ENCODE measurements at places on chromosomes 1 and 21.
A peak's percentile ranks its signal among the peaks of the same experiment; 100 is the strongest.

DNA sequence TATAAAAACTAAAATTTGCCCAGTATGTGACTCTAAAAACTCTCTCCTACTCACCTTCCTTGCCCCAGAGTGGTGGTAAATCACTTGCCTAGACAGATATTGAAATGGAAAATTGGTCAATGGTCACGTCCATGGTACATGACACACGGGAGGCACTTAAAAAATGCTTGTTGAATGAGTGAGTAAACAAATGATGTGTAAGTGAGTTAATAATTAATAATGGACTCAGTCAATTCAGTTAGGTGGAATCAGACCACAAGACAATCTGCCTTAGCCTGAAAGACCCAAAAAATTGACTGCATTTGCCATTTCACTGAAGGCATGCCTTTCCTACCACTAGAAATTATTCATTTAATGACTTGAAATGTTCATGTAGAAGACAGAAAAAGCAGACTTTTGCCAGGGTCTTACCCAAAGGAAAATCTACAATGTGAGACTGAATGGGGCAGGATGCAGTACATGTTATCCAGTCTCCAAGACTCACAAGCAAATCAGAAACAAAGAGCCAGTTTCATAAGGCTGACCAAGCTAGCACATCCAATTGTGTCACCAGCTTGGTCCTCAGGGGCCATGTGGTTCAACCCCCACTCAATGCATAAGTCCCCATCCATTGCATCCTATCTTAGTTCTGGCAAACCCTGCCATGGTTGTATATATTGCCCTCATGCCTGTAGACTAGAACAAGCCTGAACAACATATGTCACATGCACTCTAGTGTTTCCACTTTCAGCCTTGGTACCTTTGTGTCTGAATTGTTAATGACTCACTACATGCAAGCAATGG lies 73.6 kb downstream of the TBX15 start:
- no peak for DNase-seq

GRCh38 chr1:118266436-118266835 lies 81.4 kb upstream of the SPAG17 start:
- no peak for DNase-seq

DNA sequence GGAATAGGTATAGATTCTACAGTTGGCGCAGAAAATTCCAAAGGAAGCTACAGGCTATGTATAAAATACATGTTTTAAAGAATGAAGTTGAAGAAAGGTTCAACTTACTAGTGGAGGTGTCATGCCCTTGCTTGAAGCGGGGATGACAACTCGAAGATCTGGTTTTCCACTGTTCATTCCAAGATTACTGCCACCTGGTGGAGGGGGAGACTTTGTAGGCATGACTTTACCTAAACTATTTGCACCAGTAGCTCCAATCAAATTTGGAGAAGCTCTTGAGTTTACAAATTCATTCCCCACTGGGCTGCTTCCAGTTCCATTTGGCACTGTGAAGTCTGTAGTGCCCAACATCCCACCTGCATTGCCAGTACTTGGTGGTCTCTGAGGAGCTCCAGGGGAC lies 81.7 kb downstream of the AXDND1 start:
- DNase-seq, result no peak

GRCh38 chr1:154772606-154773506 lies 97.2 kb downstream of the KCNN3 start:
- DNase-seq, result no peak

DNA sequence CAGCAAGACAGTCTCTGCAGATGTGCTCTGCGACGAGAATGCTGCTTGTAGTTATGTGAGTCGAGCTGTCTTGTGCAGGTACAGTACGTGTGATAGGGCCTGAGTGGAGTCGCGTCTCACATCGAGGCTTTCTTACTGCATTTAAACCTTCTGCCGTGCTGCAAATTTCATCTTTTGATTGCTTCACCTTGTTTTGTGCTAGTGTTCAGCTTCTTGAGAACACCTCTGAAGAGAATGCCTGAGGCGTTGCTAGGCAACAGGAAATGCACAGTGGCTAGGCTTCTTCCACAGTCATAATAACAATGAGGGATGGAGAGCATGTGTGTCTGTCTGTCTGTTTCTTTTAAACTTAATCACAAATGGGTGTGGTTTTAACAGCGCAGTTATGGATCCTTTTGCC lies 52.9 kb downstream of the MRPS6 start:
- no peak for DNase-seq

GRCh38 chr21:44585892-44586291 lies 5.5 kb upstream of the KRTAP10-5 start:
- no peak for DNase-seq

DNA sequence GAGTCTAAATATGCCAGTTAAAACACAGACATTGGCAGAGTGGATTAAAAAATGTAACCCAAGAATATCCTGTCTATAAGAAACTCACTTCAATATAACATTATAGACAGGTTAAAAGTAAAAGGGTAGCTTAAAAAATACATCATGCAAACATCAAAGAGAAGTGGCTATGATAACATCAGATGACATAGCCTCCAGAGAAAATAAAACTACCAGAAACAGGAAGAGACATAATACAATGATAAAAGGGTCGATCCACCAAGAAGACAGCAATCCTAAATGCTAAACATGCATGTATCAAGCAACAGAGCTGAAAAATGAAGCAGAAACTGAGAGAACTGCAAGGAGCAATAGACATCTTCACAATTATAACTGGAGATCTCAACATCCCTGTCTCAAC lies 190.2 kb upstream of the NR5A2 start:
- no peak for DNase-seq

DNA sequence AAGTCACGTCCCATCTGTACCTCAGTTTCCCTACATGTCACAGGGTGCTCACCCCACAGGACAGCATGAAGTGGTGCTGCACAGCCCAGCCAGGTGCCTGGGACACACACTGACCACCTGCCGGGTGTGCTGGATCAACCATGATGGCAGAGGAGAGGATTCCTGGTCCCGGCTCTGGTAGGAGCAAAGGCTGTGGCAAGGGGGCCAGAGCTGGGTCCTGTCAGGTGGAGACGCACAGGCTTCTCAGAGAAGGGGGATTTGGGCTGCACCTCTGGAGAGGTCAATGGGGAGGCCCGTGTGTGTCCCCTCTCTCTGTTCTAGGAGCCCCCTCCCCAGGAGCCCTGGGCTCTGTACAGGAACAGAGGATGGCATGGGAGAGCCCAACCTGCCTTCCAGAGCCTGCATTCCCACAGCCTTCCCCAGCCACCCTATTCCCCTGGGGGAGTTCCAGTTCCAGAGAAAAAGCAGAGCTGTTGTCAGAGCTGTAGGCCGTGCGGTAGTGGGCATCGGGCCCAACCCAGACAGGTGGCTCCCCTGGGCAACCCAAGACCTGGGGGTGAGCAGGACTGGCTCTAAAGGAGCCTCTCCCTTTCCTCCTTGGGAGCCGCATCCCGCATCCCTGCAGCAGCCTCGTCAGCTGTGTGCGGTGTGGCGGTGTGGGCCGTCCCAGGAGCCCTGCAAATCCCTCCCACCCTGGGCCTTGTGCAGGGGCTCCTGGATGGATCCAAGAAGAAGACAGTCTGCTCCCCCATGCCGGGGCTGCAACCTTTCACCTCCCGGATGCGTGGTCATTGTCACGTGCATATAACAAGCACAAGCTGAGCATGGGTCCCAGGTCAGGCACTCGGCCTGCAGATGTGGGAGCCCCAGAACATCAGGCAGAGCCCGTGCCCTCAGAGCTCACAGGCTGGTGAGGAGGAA lies 2.9 kb upstream of the TFF3 start:
- DNase-seq, result no peak

GRCh38 chr1:8090241-8090702 lies 64.2 kb upstream of the ERRFI1 start:
- DNase-seq, result peak; percentile 97

GRCh38 chr1:85371021-85371420 lies 93.9 kb downstream of the DDAH1 start:
- DNase-seq, result no peak

DNA sequence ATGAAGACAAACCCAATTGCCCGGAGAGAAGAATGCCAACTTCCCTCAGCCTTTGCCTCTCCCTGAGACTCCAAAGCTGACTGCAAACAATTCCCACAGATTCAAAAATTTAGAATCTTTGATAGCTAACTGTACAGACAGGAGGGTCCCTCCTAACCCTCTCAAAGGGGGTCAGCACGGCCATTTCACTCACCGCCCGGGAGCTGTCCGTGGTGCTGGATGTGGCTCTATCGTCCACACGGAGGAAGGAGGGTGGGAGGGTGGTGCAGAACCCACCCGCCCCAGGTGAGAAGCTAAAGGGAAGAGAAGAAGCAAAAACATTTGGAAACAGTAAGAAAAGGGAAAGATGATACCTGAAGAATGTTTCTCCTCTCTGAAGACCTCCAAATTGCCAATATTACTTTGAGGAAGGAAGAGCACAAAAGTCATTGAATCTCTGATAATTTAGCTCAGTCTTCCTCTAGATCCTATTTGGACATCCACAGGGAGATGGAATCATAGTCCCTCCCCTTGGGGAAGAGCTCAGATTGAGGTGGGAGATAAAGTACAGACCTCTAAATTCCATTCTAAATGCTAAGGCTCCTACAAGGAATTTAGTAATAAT lies 45.6 kb downstream of the RHBG start:
- DNase-seq, result no peak

DNA sequence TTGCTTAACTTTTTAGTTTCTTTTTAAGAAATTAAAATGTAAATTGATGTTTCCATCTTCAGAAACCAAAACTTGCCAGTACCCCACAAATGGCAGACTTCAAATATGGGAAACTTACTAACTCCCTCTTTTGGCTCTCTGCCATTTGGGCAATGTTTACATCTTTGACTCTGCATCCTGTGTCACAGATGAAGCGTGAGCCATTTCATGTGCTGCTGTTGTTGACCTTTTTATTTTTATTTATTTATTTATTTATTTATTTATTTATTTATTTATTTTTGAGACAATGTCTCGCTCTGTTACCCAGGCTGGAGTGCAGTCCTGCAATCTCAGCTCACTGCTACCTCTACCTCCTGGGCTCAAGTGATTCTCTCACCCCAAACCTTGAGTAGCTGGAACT lies 16.0 kb upstream of the COG2 start:
- DNase-seq, result no peak

- no peak for DNase-seq
Measured at GRCh38 chr1:32666901-32667566, 16.0 kb downstream of the RBBP4 start.

GRCh38 chr1:74583397-74583796 lies 71.0 kb upstream of the LRRC53 start:
- no peak for DNase-seq

GRCh38 chr1:29465755-29466154 lies 229.4 kb downstream of the PTPRU start:
- no peak for DNase-seq

DNA sequence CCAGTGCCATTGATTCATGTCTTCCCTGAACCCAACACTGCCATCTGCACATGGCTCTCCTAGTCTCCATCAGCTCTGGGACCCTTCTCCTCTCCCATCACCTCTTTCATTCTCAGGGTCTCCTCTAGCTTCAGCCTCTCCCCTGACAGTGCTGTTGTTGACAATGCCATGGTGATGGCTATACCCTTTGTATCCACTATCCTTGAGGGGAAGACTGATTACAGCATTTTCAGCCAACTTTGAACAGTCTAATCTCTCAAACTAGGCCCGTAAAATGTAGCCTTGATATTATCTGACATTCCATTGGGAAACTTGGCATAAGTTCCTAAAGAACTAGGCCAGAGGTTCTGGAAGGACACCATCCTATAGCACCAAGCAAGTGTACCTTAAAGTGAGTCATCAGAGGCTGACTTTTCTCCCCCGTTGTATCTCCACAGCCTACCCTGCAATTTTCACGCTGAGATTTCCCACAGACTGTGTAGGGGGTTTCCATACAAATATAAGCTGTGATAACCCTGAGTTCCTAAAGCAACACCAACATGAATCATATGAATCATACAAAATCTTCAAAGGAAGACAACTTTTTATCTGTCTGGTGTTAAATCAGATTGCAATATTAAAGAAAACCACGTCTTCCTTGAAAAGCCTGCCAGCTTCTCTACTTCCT lies 5.8 kb downstream of the HAO2 start:
- no peak for DNase-seq

- DNase-seq, result no peak
Measured at GRCh38 chr1:79791488-79792218, 785.1 kb upstream of the ADGRL4 start.

DNA sequence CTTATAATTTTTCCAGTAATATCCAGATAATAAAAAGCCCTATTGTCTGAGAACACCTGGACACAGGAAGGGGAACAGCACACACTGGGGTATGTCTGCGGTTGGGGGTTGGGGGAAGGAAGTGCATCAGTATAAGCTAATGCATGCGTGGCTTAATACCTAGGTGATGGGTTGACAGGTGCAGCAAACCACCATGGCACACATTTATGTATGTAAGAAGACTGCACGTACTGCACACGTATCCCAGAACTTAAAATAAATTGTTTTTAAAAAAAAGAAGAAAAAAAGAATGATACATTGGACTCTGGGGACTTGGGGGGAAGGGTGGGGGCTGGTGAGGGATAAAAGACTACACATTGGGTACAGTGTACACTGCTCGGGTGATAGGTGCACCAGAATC lies 144.9 kb upstream of the C1orf174 start:
- no peak for DNase-seq

GRCh38 chr1:183230413-183230812 lies 44.3 kb downstream of the LAMC2 start:
- DNase-seq, result no peak

- no peak for DNase-seq
Measured at GRCh38 chr1:171185091-171185490, at the start of gene FMO2. Gene FMO2 (plus strand): TSS chr1:171185300. CDS start chr1:171185714, 414 bp downstream.

DNA sequence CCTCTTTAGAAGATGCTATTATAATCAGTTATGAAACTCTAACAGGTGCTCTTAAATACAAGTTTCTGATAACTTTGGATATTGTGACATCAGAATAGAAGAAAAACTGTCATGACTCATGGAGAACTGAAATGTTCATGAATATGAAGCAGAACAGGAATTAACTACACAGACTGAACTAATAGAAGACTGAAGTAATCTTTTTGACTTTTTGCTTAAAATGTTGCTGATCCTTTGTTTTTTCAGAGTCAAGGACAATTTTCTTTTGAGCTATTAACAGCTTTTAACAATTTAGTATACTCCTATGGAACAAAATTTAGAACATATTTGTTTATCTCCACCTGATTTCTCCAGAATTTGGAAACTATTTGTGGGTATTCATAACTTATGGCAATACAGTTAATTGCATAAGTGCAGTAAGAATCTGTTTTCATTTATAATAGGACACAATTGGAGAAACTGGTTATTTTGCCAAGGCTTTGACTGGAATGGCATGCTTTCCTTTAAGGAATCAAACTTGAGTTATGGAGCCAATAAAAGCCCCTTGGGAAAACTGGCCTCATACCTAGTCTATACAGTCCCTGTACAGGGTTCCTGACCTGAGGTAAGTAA lies 18.7 kb upstream of the PLA2G5 start:
- no peak for DNase-seq

GRCh38 chr1:23167353-23168078 lies 1.1 kb downstream of the LUZP1 start:
- peak; percentile 36 for DNase-seq

- no peak for DNase-seq
Measured at GRCh38 chr1:40241362-40241761, 6.4 kb upstream of the TMCO2 start.

GRCh38 chr1:65948609-65949229 lies 156.0 kb downstream of the PDE4B start:
- no peak for DNase-seq
